NCI-H1694 (cell line): ENCODE measurements at places on chromosomes 11 and 22.
A peak's percentile ranks its signal among the peaks of the same experiment; 100 is the strongest.

GRCh38 chr11:66498506-66498905 lies 11.9 kb upstream of the BBS1 start:
- no peak for DNase-seq

DNA sequence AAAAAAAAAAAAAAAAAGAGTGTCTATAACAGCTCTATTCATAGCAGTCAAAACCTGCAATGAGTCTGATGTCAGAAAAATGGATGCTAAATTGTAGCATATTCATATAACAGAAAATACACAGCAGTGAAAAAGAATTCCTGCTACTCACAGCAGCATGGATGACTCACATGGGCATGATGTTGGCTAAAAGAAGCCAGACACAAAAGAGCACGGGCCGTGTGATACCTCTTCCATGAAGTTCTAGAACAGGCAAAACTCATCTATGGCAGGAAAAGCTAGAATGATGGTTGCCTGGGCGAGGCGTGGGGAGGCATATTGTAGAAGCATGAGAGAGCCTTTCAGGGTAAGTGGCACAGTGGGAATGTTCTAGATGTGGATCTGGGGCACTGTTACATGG lies 18.9 kb downstream of the PLAAT3 start:
- no peak for DNase-seq

GRCh38 chr11:65479184-65480145 lies 19.4 kb upstream of the MALAT1 start:
- no peak for DNase-seq

DNA sequence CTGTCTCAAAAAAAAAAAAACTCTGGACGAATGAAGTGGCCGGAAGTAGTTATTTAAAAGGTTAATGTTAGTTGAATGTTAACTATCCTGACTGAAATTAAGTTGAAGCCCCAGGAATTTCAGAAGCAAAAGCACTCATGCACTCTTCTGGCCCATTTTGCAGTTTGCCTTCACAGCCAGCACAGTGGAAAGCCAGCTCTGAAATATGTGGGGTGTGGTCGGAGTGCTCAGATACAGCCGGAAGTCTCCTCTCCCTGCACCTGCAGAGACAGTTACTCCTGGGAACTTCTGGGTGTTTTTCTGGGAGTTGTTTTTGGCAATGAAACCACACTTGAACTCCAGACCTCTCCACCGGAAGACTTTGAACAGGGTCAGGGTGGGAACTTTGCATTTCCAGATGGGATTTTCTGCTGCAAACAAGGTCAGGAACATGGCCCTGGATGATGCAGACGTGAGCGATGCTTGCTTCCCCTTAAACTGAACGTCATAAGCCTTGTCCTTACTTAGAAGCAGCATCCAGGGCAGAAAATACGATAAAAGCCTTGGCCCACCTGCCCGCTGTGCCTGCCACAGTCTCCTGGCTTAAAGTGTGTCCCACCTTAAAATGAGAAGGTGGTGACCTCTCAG lies 21.5 kb upstream of the CABP2 start:
- no peak for DNase-seq

DNA sequence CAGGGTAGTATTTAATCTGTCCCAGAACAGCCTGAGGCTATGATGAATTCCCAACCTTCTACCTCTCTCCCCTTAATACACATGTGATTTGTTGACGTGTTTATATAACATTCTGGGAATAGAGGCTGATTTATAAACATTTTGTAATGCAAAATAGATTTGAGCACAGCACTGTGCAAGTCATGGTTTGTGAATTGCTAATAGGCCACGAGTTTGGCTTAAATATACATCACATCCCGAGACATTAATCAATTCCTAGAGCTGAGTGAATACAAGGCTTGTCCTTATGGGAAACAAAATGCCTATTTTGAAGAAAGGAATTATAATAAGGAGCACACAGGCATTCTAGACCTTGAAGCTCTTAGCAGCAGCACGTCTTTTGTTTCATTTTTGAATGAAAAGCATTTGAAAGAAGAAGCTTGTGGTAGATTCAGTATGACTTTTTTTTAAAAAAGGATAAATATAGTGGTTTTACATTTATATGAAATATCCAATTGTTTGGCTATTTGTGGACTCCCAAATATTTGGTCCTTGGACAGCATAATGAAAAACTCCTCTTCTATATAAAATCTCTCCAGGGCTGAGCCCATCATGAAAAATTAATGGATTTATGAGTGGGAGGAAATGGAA lies 116.4 kb downstream of the SLC17A6 start:
- DNase-seq = no peak

GRCh38 chr11:6695377-6695776 lies 12.2 kb upstream of the MRPL17 start:
- DNase-seq = no peak

GRCh38 chr11:28461338-28461737 lies 353.1 kb downstream of the METTL15 start:
- DNase-seq = no peak

DNA sequence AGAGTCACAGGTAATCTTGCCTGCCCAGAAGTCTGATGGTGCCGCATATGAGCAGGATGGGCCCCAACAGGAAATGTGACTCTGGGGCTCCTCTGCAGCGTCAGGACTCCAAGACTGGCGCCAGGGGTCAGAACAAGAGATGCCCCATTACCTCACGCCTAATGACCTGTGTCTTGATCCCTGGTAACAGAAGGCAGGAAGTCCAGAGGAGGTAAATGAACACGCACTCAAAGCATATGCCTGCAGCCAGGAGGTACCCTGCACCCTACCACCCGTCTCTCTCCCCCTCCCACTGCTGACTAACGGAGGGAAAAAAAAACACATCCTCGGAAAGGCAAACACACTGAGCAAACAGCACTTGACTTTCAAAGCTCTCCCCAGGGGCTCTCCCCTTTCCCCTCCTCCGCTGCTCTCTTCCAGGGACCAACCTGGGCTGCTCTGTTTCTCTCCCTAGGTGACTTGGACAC lies 37.3 kb downstream of the ABCC8 start:
- no peak for DNase-seq

GRCh38 chr11:118742304-118742703 lies 48.7 kb downstream of the DDX6 start:
- no peak for DNase-seq

DNA sequence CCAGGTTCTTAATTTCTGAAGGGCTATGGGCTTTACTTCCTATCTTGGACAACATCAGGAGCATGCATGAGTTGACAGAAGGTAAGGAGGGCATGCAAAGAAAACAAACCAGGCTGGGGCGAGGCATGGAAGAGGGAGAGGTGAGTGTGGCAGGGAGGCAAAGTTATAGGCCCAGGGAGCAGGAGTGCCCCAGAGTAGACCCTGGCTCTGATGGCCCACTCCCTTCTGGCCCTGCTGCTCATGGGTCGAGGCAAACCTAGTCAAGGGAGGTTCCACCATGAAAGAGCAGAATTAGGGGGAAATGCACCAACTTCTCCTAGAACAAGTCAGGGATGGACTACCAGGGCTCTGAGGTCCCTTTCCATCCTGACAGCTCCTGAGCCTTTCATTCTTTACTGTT lies 10.2 kb downstream of the CHRNA10 start:
- no peak for DNase-seq

DNA sequence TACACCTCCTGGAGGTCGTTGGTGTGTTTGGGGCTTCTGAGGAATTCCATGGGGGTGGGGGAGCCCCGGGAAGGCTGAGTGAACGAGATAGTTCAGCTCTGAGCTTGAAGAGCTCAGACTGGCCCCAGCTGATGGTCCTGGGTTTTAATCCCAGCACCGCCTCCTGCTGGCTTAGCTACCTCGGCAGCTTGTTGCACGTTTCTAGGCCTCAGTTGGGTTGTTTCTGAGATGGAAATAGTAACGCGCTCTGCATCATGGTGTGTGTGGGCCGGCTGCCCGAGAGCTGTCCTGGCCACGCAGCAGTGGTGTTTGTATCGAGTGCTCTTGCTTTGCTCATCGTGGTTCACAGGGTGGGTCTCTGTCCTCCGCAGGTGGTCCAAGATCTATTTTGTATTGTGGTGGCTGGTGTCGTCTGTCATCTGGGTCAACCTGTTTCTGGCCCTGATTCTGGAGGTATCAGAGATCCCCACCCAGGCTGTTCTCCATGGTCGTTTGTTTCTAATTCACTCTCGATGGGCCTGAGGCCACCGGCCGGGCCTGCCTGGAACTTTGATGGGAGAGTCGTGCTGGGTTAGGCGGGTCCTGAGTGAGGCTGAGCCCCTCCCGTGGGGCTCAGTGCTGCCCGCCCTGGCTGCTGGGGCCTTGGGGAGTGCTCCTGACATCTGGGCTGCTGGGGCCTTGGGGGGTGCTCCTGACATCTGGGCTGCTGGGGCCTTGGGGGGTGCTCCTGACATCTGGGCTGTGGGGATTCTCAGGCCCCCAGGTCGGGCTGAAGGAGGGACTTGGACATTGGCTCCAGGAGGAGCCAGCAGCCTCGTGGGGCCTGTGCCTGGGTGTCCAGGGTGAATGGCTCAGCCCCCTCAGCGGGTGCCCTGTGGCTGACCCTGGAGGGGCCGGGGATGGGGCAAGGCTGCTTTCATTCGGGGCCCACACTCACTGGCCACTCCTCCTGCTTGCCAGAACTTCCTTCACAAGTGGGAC lies 37.7 kb downstream of the TPCN2 start:
- no peak for DNase-seq

DNA sequence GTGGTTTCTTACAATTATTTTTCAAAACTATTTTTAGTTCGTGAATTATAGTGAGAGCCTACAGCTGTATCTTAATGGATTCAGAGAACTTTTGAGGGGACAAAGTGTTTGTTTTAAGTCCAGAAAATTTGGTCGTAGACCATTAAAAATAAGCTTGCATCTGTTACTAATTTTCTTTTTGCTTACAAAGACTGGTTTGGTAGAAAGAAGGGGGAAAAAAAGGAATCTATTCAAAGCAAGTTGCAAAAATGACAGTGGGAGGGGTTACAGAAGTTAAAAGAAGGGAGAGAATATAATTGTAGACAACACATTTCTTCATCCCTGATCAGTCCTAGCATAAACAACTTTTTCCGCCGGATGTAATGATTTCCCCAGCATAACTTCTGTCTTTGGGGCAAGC lies 72.1 kb downstream of the AMOTL1 start:
- no peak for DNase-seq

DNA sequence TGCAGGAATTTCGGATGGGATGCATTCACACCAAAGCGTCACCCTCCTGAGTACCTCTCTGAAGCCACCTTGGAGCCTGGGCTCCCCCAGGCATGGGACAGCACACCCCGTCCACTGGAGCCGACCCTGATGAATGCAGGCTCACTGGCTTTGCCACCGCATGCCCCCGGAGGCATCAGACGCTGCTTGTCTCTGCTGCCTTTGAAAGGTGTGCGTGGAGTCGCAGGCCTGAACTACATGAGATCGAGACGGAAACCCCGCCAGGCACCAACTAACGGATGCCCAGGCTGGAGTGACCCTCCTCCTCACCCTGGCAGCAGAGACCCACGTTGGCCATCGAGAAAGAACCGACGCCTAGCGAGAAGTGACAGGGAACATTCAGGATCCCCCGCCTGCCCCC lies 22.5 kb downstream of the KRTAP5-5 start:
- no peak for DNase-seq

- no peak for DNase-seq
Observed at GRCh38 chr22:49760630-49761571, 66.8 kb downstream of the BRD1 start.

- DNase-seq = no peak
Observed at GRCh38 chr22:37303821-37304274, 21.5 kb downstream of the CYTH4 start.

GRCh38 chr11:85694385-85694980 lies 8.5 kb upstream of the CCDC89 start:
- DNase-seq = peak; percentile 2

- DNase-seq = peak; percentile 88
Observed at GRCh38 chr11:33899400-33900037, 7.6 kb upstream of the LMO2 start.

DNA sequence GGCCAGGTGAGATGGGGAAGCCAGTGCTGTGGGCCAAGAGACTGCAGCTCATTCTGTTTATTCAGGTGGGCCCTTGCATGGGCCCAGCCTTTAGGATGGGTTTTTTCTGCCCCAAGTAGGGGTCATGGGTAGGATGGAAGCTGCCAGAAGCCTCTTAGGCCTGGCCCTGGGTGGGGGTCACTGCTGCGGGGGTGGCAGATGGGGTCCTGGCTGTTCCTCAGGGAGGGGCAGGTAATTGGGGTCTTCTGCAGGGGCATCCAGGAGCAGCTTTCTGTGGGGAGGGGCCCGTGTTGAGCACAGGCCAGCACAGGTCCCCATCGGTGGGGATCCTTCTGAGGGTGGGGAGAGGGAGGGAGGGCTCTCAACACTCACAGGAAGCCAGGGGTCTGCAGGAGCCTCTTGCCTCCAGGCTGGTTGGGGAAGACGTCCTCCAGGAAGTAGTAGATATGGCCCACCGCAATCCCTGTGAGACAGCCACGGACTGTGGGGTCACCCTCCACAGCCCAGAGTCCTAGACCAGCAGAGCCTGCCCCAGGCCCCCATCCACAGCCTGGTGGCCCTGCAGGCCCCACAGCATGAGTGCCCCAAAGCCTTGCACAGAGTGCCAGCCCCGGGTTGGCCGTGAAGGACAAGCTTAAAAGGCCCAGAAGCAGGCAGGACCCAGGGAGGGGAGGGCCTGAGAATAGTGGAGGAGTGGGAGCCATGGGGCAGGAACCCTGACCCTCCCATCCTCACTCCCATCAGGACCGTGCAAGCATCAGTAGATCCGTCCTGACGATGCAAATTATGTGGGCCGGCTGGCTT lies 1.9 kb downstream of the DERL3 start:
- DNase-seq = no peak

DNA sequence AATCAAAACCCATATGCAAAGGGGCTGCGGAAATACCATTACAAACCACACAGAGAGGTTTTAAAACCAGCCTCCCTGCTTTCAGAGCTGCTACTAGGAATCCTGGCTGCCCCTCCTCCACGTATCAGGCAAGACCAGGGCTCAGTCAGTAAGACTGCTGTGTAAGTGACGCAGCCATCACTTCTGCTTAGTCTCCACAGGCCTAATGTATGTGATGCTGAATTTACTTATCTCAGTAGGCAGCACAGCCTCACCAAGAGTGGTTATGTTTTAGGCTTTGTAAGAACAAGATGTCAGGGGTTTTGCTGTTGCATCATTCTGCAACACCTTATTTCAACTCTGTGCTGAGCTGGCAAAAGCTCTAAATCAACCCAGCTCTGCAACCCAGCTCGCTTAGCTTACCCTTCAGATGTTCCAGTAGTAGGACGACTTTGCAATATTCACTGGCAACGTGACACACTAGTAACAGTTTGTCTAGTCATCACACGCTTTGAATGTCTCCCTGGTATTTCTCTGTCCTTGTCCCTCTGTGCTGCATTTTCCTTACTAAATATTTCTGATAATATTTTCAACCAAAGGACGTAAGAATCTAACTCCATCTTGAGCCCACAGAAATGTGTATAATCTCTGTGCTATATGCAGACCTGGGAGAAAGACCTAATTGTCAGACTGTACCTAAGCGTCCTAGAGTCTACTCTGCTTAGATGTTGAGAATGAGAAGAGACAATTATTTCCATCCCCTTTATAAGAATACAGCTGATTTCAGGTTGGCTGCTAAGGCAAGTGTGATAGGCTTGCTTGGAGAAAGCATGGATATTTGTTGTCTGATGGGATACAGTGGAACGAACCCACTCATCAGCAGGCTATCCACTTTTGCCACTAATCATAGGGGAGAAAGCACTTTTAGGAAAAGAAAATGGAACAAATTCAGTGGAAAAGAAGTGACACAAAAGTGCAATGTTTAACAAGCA lies 72.2 kb downstream of the LARGE2 start:
- no peak for DNase-seq

GRCh38 chr11:66850235-66850587 lies 6.7 kb upstream of the LRFN4 start:
- no peak for DNase-seq

- DNase-seq = no peak
Observed at GRCh38 chr11:43923406-43924111, 18.9 kb upstream of the C11orf96 start.
